ENCODE measurements at places on chromosomes 11 and 22. TPM values are rescaled to one million over a fixed set of nuclear protein-coding genes. Genes with fewer than 3 reads are reported as not detected.

DNA sequence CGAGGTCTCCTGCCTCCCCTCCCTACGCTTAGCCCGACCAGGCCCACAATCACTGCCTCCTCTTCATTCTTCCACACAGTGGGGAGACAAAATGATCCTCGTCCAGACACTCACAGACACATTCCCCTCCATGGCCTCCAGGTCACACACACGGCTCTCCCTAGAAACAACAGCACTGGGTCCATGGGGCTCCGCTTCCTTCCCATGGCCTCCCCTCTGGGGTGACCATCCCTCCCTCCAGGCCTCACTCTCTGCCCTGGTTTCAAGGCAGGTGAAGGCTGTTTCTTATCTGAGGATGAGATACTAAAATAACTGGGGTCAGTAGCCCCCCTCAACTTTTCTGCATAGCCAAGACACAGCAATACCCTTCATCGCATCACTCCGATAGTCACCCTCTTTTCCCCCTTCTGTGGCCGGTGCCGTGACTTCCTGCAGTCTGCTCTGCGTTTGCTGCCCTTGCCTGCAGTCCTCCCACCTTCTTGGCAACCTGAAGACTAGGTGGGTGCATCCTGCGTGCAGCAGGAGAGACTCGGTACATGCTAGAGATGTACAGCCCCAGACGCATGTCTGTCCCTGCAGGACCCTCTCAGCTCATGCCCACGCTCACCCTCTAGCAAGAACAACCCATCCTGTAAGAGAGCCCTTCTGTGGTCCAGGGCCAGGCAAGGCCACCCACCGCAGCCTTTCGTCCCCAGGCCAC is 55.8 kb downstream of the CD6 start:
- no peak for DNase-seq

GRCh38 chr22:27086080-27087044 is 429.0 kb downstream of the MIAT start:
- peak; percentile 49 for DNase-seq

GAB4 gene
- total RNA-seq = 1.7 TPM

GRCh38 chr22:32996702-32997101 is 61.5 kb downstream of the SYN3 start:
- peak; percentile 66 for DNase-seq

DNA sequence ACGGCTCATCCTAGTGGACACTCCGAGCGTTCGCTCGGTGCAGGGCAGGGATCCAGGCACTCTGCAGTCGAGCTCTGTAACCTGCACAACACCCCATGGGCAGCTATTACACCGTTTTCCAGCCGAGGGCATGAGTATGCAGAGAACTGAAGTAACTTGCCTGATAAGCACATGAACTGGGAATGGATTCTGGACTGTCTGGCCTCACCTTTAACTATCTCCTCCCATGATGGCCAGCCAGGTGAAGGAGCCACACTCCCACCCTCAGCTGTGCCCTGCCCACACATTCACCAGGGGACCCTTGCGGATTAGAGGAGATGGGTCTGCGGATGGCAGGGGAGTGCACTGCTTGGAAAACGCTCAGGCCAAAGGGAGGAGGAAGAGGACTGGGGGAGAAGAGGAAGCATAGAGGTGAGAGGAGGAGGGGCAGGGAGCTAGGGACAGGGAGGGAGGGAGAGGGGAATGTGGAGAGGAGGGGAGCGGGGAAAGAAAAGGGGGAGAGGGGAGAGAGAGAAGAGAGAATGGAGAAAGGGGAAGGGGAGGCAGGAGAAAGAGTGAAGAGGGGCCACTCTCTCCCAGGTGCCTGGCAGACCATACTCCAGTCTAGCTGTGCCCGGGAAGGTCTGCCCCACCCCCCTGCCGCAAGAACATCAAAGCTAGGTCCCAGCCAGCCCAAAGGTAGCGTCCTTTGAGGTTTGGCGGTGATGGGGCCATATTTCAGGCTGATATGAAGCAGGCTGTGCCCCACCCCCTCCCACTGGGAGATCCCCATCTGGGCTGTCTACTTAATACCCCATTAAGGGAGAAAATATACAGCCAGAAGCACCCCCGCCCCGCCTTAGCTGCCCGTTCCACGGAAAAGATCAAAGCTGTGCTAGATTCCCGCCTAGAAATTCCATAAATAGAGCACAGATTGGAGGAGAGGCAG is 33.2 kb upstream of the TCF20 start:
- peak; percentile 52 for DNase-seq
